ENCODE measurements at places on chromosomes 1 and 21.

DNA sequence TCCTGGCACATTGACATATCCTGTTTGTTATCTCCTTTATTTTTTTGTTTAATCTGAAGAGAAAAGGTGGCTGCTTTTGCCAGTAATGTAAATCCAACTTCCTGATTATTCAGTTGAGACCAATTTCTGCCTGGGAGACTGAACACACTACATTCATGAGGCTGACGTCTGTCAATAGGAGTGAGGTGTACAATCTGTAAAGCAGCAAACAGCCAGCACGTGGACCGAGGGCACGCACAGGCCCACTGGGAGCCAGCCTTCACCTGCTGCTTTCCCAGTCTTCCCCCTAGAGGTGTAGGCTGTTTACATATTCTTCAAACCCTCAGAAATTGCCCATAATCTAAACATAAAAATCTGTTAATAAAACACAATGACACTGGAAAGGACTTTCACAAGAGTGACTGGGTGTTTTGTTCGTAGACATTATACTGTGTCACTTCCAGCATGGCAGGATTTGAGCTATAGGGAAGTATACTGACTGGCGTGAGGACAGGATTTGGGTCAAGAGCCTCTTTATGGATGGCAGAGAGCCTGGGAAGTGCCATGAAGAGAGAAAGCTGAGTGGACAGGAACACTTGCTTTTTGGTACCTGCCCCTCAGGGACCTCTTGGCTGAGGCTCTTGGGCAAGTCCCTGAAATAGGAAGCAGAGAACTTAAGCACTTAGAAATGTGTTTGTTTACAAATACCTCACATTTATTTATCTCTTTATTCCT is 552.9 kb upstream of the CAMK1G start:
- no peak for DNase-seq

DNA sequence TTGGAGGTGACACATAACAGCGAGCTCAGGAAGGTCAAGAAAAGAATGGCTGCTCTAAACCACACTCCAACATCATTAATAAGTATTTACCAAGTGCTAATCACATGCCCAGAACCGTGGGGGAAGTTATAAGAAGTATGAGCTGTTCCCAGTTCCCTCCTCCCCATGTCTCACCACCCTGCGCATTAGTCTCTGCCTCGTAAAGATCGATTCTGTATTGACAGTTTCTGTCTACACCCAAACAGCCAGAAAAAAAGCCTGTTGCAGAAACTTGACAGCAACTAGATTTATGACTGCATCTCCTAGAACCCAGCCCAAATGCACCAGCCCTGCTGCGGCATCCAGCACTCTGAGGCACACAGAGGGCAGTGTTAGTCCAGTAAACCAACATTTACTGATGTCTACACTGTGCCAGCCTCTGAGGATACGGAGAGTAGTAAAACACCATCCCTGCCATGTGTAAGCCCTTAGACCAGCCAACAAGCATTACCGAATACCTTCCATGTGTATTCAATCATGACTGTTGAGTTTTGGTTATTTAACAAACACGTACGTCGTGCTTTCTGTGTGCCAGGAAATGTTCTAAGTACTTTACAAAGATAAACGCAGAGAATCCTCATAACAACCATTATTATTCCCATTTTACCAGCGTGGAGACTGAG is 63.6 kb upstream of the ZBTB40 start:
- no peak for DNase-seq

- DNase-seq: no peak
Measured at GRCh38 chr1:69494221-69494620, 73.5 kb upstream of the LRRC7 start.

GRCh38 chr1:153494976-153495535 is 34.6 kb upstream of the S100A7 start:
- peak; percentile 16 for DNase-seq

- DNase-seq: no peak
Measured at GRCh38 chr1:25890239-25891034, 14.9 kb upstream of the PAQR7 start.

DNA sequence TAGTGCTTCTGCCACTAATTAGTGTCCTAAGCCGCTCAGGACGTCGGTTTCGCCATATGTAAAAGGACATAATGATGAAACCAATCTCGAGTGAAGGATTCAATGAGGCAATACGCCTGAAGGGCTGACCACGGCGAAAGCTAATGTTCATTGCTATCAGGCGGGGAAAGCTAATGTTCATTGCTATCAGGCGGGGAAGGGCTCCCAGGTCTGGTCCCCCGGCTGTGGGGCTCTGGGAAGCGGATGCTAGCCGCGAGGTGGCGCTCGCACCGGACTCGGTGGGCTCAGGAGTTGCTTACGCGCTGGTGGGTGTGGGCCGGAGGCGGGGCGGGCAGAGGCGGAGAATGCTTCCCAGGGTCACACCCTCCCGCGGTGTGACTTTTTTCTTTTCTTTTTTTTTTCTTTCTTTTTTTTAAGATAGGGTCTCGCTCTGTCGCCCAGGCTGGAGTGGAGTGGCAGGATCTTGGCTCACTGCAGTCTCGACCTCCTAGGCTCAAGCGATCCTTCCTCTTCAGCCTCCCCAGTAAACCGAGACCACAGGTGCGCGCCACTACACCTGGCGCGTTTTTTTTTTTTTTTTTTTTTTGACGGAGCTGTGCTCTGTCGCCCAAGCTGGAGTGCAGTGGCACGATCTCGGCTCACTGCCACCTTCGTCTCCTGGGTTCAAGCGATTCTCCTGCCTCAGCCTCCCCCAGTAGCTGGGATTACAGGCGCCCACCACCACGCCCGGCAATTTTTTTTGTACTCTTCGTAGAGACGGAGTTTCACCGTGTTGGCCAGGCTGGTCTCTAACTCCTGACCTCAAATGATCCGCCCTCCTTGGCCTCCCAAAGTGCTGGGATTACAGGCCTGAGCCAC is 1.1 kb upstream of the PEAR1 start:
- DNase-seq: peak; percentile 78

DNA sequence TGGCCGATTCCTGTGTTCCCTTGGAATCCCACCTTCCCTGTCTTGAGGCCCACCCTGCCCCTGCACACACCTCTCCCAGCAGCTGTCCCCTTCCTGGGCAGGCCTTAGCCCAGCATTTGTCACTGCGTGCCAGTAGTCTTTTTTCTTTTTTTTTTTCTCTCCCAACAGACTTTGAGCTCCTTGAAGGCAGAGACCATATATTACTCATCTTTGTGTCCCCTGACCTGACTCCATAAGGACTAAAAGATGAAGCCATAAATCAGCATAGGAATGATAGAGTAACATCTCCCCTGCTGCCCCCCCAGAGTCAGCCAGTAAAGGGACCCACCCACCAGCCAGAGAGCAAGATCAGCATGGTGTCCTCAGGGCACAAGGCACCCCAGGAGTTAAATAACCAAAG is 27.4 kb downstream of the PIGM start:
- no peak for DNase-seq

GRCh38 chr1:175322109-175322508 is 129.5 kb upstream of the KIAA0040 start:
- no peak for DNase-seq

GRCh38 chr1:176904057-176904751 is 260.3 kb downstream of the ASTN1 start:
- DNase-seq: no peak

Measured in stimulated activated CD8-positive, alpha-beta memory T cell treated with anti-CD3 and anti-CD28 coated beads, Interleukin-7, amount 100 ng/mL, for 1 hour (primary cell).